Right renal pelvis (tissue), 4 donors: ENCODE measurements at places on chromosomes 4 and X.

- no peak for DNase-seq
Observed at GRCh38 chr4:84166486-84166885, 332.6 kb downstream of the NKX6-1 start.

GRCh38 chr4:47752214-47752613 lies 85.7 kb downstream of the CORIN start:
- no peak for DNase-seq

DNA sequence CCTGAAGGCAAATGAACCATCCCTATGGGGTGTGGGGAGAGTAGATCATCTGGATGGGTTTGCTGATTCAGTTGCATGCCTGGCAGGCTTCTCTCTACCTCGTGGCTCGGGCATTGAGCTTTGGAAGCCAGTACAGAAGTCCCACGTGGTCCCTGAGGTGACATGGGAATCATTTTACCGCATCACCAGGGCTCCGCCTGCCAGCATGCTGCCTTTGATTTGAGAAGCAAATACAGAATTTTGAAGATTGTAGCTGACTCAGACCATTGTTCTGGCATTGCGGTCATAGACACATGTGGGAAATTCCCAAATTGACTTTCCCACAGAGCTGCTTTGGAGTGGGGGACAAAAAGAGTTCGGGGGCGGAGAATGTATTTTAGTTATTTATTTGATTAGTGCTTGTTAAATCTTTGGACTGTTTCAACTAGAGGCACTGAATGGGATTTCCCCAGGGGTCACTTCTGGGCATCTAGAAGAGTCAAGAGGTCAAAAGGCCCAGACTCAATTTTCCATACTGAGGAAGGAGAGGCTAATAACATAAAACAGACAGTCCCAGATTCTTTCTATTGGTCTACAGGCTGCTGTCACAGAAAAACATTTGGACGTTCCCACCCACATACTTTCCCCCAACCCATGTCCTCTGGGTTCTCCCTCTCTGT lies 79.3 kb downstream of the NHSL2 start:
- no peak for DNase-seq

DNA sequence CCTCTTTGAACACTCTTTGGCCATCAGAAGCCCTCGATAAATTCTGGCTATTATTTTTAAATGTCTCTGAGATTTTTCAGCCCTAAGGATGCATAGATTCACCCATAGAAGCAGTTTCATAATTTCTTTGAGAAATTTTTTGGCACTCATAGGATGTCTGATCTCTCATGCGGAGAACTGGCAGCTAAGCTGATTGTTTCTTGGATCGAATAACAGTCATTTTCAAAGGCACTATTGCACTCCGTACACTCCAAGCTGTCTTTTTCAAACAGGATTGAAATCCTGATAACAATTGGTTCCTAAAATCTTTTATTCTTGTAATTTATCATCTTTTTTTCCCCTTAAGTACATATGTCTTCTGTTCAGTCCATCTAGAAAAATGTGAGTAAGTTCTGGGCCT lies 411.9 kb downstream of the SPOCK3 start:
- DNase-seq = no peak

- DNase-seq = no peak
Observed at GRCh38 chr4:172892300-172892699, 276.3 kb upstream of the GALNT7 start.

DNA sequence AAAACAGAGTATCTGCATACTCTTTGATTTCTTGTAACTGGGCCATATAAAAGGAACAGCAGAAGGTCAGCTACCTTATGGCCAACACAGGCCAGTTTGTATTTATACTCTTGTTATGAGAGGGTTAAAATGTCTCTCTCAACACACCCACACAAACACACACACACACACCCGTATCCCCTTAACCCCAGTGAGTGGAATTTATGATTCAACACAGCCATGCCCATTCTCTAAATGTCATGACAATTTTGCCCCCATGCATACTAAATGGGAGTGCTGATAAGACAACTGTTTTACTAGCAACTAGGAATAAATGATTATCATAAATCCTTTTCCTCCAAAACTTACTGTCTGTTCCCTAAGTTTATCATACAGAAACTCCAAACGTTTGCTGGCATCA lies 22.1 kb upstream of the SCD5 start:
- no peak for DNase-seq

GRCh38 chrX:108438110-108438623 lies at the start of gene COL4A6:
COL4A6 (minus strand) TSS chrX:108438422; CDS start chrX:108438196, 226 bp downstream.
- DNase-seq = no peak

GRCh38 chr4:2741626-2742025 lies 14.5 kb downstream of the TNIP2 start:
- no peak for DNase-seq

- no peak for DNase-seq
Observed at GRCh38 chr4:120858776-120859175, 63.8 kb downstream of the PRDM5 start.

DNA sequence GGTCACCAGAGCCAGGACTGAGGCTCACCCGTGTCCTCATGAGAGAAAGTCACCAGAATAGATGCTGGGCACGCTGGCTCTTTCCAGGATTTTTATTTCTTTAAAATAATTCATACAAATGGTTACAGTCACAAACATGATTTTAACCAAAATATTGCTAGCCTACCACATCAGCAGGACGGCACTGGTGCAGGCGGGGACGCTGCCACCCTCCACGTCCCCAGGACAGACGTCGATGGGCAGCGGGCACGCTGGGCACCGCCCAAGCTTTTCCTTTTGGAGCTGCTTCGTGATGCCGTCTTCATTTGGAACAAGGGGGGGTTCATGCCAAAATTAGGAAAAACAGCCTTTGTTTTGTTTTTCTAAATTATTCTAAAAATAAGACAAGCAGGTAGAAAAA lies 37.6 kb downstream of the CTBP1 start:
- no peak for DNase-seq

DNA sequence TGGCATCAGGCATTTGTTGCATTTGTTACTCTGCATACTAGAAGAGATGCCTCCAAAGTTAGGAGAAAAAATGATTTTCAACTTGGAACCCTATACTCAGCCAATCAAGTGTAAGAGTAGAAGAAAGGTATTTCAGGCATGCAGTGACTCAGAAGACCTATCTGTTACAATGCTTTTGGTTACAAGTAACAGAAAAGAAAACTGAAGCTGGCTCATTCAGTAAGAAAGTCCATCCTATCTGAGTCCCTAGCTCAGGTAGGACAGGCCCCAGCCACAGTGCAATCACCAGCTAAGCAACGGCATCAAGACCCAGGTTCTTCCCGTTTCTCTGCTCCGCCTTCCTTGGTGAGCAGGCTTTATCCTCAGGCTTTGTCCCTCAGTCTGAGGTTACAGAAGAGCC lies 23.3 kb downstream of the MECP2 start:
- DNase-seq = no peak

DNA sequence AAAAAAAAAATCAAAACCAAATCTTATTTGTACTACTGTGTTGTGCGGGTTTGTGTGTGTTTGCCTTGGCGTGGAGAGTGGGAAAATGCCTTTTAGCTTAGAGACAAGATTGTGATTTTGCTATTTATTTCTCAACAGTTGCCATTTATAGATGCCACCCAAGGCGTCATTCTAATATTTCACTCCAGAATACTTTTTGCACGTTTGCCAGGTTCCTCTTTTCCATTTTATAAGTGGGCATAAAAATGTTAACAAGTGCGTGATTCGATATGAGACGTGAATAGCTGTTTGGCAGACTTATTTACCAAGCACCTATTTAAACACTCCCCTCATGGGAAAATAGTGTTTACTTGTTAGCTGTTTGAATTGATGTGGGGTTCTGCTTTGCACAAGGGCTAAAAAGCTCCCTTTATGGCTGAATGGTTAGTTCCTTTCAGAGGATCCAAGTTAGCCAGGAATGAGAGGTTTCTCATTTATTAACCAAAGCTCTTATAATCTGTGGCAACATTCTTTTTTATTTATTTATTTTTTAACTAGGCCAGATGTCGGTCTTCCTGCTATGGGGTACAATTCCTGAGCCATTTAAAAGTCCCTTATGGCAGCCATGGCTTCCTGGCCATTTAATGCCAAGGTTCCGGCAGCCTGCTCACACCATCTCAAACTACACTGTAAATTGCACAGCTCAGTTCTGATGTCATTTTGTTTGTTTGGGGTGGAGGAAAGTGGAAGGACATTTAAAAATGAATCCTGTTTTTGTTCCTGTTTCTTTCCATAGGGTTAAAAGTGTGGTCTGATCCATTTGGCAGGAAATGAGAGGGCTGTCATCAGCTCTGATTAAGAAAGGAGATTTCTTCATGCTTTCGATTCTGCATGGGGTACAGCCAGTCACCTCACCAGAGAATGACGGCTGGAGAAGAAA lies 14.6 kb downstream of the SMIM20 start:
- no peak for DNase-seq

DNA sequence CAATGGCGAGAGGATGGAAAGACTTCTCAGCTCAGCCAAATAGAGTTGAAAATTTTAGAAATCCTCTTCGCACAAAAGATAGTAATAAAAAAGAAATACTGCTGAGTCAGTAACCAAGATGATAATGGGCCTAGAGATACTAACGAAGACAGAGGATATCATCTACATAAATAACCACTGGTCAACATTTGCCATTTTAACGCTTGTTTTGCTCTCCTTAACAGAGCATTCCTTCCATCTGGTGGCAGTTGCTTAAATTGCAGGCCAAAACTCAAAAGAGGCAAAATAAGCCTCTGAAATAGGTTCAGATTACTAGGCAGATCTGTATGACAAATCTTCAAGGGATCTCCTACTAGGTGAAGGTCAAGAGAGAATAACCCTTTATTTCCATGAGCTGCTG lies 51.7 kb upstream of the MCF2 start:
- no peak for DNase-seq

GRCh38 chrX:150262456-150262855 lies 100.7 kb upstream of the MAMLD1 start:
- DNase-seq = no peak

- no peak for DNase-seq
Observed at GRCh38 chr4:1576304-1576960, 107.7 kb downstream of the FAM53A start.

DNA sequence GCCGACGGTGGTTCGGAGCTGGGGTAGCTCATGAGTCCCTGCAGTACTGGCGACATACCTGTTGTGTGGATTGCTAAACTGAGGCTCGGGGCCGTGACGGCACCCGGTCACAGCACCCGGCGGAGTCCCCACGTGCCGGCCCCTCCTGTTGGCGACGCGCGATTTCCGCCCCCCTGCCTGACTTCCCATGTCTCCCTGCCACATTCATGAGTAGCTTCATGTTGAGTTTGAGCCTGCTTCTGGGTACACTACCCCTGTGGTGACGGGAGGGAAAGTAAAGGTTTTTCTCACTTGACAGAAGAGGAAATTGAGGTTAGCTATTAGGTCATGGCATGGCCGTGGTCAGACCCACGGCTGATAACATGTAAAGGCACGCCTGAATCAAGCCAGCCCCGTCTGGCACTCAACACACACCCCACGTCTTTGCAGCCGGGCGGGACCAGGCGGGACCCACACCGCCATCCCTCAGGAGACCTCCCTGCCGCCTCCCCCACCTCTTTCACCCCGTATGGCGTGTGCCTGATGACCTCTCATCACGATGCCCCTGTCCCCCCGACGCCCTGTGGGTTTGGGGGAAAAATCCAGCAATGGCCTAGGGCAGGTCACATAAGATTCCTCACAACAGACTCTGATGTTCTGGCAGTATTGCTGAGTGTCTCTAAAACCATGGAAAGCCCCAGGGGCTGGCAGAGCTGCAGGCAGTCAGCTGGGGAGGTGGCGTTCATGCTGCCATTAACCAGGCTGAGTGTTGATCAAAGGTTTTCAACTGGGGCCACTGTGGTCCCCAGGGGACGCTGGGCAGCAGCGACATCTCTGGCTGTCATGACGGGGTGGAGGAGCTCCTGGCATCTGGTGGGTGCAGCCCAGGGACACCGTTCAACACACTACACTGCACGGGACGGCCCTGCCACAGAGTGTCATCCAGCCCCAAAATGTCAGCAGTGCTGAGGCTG lies 29.2 kb downstream of the P2RY8 start:
- no peak for DNase-seq

GRCh38 chr4:143549928-143550327 lies 36.4 kb downstream of the SMARCA5 start:
- DNase-seq = no peak

GRCh38 chr4:99468889-99469288 lies 33.7 kb upstream of the ADH7 start:
- DNase-seq = no peak

- no peak for DNase-seq
Observed at GRCh38 chr4:127578491-127578890, 54.3 kb upstream of the INTU start.

DNA sequence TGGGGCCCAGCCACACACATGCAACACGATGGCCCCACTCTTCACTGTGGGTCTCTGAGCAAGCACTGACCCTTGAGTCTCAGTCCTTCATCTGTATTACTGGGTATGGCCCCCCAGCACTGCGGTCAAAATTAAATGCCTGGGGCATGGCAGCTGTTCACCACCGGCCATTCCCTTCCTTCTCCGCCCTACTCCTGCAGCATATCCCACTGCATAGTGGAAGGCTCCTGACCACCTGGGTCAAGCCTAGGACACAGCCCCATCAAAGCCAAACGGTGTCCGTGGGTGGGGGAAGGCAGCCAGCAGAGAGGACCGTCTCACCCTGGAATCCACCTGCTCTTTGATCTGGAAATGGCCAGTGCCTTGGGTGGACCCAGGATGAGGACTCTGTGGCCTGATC lies 30.7 kb downstream of the PPP2R2C start:
- no peak for DNase-seq

DNA sequence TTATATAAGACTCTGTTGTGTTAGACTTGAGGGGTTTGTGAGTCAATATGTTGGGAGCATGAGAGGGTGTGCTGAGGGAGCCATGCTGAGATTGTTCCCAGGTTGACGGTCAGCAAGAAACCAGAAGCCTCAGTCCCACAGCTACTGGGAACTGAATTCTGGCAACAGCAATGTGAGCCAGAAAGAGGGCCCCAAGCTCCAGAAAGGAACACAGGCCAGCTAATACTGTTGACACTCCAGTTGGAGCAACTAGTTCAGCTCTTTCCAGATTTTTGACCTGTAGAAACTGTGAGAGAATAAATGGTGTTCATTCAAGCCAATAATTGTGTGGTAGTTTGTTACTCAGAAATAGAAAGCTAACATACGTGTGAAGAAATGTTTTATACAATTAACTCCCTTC lies 17.1 kb downstream of the ADH1A start:
- DNase-seq = no peak

DNA sequence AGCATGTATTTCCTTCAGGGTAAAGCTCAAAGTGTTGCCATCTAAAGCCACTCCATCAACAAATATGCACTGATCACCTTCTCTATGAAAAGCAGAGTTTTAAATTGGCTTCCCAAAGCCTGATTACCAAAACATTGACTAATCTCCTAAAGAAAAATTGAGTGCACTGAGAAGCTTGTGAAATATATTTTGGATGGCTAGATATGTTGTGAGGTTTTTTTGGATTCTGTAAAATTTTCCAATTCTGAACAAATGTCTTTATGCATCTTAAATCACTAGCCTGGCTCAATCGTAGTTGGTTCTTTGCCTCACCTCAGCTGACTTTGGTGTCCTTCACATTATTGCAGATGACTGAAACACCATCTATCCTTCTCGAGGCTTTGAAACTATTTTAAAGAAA lies 14.9 kb upstream of the EXOSC9 start:
- DNase-seq = no peak

- DNase-seq = no peak
Observed at GRCh38 chr4:4758681-4759080, 100.8 kb upstream of the MSX1 start.

GRCh38 chr4:7830747-7831146 lies 108.9 kb downstream of the AFAP1 start:
- DNase-seq = no peak

- DNase-seq = no peak
Observed at GRCh38 chr4:139783741-139784484, 118.3 kb downstream of the MGST2 start.
